Mesenchymal stem cell (in vitro differentiated cells and primary cell): ENCODE measurements at places on chromosomes 6 and 20.
A peak's percentile ranks its signal among the peaks of the same experiment; 100 is the strongest.

- no peaks in the 10 kb centered on the region for H3K27me3 ChIP-seq
- H3K4me1 ChIP-seq = no peaks in the 10 kb centered on the region
- H3K4me3 ChIP-seq = no peak overlapping the region
- H3K36me3 ChIP-seq = no peaks in the 10 kb centered on the region
Observed at GRCh38 chr6:129875610-129876520, 14.8 kb upstream of the TMEM244 start.

DNA sequence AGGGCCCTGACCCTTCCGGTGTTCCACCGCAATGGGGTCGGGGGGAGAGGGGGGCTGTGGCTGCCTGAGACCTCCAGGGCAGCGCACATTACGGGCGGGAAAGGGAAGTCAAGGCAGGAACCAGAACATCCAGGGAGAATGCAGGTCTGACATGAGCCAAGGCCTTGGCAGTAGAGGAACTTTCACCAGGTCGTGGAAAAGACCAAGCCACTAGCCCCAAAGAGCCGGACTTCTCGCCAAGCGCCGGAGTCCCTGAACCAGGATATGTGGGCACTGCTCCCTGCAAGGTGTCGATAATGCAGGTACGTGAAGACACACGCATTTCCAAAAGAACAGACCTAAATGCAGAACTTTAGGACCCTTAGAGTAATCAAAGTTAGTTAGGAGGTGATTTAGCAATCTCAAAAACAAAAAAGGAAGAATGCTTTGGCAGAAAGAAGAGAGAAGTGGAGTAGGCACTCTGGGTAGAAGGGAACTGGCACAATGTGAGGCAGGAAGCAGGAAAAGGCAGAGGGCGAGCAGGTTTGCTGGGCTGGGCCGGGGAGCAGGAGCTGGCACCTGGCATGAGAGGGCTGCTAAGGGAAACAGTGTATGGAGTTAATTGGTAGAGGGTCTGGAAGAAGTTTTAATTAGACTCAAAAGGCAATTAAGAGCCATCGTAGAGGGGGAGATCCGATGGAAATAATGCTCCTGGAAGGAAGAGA lies 14.3 kb downstream of the POU3F2 start:
- H3K4me1 ChIP-seq = peaks cover 12% of the 10 kb centered on the region
- H3K36me3 ChIP-seq = no peaks in the 10 kb centered on the region
- no peak for DNase-seq
- H3K27me3 ChIP-seq = peaks cover 29% of the 10 kb centered on the region

DNA sequence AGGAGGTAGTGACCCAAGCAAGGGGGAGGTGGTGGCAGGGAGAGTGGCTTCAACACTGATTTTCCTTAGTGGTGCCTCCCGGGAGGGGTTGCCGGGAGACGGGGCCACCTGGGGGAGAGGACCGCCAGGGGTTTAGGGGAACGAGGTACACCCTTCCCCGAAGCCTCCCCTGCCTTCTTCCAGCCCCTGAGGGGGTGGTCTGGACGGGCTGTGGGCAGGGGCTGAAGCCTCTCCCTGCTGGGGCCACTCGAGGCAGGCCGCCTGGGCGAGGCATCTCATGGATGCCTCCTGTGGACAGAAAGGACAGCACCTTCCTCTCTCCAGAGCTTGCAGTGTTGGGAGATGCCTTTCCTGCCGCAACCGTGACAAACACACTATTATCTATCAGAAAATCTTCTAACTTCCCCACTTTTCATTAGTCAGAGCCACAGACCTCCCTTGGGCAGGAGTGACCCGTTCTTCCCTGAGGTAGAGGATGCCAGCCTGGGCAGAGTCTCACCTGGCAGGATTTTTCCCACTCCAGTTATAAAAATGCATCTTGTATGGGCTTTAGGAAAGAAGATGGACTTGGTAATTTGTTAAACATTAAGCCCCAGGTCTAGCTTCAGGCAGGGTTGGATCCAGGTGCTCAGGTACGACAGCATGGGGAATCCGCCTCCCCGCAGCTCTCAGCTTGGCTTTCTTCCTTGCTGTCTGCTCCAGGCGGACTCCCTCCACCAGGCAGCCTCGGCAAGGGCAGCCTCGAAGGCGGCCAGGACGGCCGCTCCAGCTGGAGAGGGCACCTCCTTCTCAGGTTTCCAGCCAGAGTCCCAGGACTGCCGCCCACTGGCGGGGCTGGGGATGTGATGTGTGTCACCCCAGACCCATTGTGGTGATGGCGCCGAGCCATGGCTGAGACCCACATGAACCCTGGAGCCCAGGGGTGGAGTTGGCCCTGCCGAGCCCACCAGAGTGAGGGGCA lies 11.0 kb downstream of the HRH3 start:
- peaks cover 46% of the 10 kb centered on the region for H3K27me3 ChIP-seq
- DNase-seq = no peak
- peaks cover 14% of the 10 kb centered on the region for H3K36me3 ChIP-seq
- H3K4me1 ChIP-seq = peaks cover 4% of the 10 kb centered on the region
- H3K4me3 ChIP-seq = no peak overlapping the region

DNA sequence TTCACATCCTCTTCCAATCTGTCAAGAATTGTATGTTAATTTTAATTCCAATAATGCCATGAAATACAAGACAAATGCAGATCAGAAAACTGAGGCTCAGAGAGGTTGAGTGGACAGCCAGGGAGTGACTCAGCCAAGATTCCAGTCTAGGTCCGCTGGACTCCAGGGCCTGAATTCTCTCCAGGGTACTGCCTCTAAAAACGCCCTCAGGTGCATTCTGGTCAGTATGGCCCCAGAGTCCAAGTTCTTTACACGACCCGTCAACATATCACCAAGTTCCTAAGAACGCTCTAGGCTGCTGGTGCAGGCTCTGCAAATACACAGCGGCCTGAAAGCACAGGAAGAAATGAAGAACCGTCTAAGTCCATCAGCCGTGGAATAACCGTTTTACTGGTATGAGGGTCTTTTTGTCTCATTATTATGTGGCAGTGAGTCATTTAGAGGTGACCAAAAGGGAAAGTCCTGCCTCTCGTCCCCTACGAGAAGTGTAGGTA lies 709 bp upstream of the ASXL1 start:
- peaks cover 5% of the 10 kb centered on the region for H3K4me1 ChIP-seq
- H3K36me3 ChIP-seq = peaks cover 3% of the 10 kb centered on the region

DNA sequence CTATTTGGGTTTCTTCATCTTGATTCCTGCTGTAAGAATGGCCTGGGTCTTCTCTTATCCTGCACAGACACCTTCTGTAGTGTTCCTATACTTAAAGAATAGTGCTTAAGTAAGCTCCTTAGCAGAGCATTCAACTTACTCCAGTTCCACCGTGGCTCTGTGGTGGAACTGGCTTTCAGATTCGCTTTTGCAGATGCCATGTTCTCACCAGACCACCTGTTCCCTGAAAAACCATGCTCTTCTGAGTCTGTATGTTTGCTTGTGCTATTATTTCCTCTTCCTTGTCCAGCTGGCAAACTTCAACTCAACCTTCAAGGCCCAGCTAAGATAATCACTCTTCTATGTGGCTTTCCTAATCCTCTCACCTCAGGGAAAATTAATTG lies 4.9 kb downstream of the ELMO2 start:
- H3K36me3 ChIP-seq = no peaks in the 10 kb centered on the region
- H3K27me3 ChIP-seq = no peaks in the 10 kb centered on the region
- H3K27ac ChIP-seq = no peak overlapping the region
- DNase-seq = peak; percentile 57
- H3K4me1 ChIP-seq = peaks cover 12% of the 10 kb centered on the region

- DNase-seq = no peak
- H3K4me3 ChIP-seq = no peak overlapping the region
- peaks cover 13% of the 10 kb centered on the region for H3K4me1 ChIP-seq
- no peak overlapping the region for H3K27ac ChIP-seq
Observed at GRCh38 chr6:110353457-110354001, 4.6 kb downstream of the METTL24 start.

DNA sequence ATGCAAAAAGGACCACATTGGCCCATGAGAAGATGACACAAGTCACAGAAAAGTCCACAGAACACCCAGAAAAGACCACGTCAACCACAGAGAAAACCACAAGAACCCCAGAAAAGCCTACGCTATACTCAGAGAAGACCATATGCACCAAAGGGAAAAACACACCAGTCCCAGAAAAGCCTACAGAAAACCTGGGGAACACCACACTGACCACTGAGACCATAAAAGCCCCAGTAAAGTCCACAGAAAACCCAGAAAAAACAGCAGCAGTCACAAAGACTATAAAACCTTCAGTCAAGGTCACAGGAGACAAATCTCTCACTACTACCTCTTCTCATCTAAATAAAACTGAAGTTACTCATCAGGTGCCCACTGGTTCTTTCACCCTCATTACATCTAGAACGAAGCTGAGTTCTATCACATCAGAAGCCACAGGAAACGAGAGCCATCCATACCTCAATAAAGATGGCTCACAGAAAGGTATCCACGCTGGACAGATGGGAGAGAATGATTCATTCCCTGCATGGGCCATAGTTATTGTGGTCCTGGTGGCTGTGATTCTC lies 11.2 kb downstream of the MUCL3 start:
- H3K36me3 ChIP-seq = no peaks in the 10 kb centered on the region
- H3K27ac ChIP-seq = no peak overlapping the region
- H3K4me1 ChIP-seq = peaks cover 15% of the 10 kb centered on the region
- H3K4me3 ChIP-seq = no peak overlapping the region
- peaks cover 43% of the 10 kb centered on the region for H3K27me3 ChIP-seq

GRCh38 chr20:1489325-1489724 lies 1.9 kb downstream of the SIRPB2 start:
- no peaks in the 10 kb centered on the region for H3K4me1 ChIP-seq
- no peak overlapping the region for H3K4me3 ChIP-seq
- no peak overlapping the region for H3K27ac ChIP-seq
- DNase-seq = no peak
- H3K27me3 ChIP-seq = peaks cover 23% of the 10 kb centered on the region

GRCh38 chr20:10260316-10260715 lies 41.7 kb downstream of the SNAP25 start:
- H3K4me3 ChIP-seq = no peak overlapping the region
- H3K4me1 ChIP-seq = no peaks in the 10 kb centered on the region
- no peaks in the 10 kb centered on the region for H3K27me3 ChIP-seq
- no peaks in the 10 kb centered on the region for H3K36me3 ChIP-seq
- no peak for DNase-seq

- no peak for DNase-seq
- H3K36me3 ChIP-seq = no peaks in the 10 kb centered on the region
Observed at GRCh38 chr20:4835244-4836177, 113.8 kb downstream of the PRND start.

- H3K4me1 ChIP-seq = peaks cover 7% of the 10 kb centered on the region
- H3K27me3 ChIP-seq = no peaks in the 10 kb centered on the region
- peaks cover 5% of the 10 kb centered on the region for H3K36me3 ChIP-seq
Observed at GRCh38 chr6:56541741-56542360, 100.8 kb downstream of the DST start.

- H3K27me3 ChIP-seq = no peaks in the 10 kb centered on the region
- no peaks in the 10 kb centered on the region for H3K36me3 ChIP-seq
- no peak overlapping the region for H3K4me3 ChIP-seq
- no peak for DNase-seq
Observed at GRCh38 chr6:37238381-37238780, 19.2 kb upstream of the TBC1D22B start.

GRCh38 chr20:44309763-44310663 lies 989 bp downstream of the FITM2 start:
- H3K36me3 ChIP-seq = peaks cover 6% of the 10 kb centered on the region
- H3K27ac ChIP-seq = no peak overlapping the region
- H3K27me3 ChIP-seq = no peaks in the 10 kb centered on the region
- DNase-seq = peak; percentile 76

- no peak overlapping the region for H3K27ac ChIP-seq
- no peaks in the 10 kb centered on the region for H3K36me3 ChIP-seq
- H3K4me1 ChIP-seq = peaks cover 6% of the 10 kb centered on the region
- peak; percentile 31 for DNase-seq
- no peak overlapping the region for H3K4me3 ChIP-seq
Observed at GRCh38 chr6:11865680-11866300, 87.2 kb upstream of the ADTRP start.

DNA sequence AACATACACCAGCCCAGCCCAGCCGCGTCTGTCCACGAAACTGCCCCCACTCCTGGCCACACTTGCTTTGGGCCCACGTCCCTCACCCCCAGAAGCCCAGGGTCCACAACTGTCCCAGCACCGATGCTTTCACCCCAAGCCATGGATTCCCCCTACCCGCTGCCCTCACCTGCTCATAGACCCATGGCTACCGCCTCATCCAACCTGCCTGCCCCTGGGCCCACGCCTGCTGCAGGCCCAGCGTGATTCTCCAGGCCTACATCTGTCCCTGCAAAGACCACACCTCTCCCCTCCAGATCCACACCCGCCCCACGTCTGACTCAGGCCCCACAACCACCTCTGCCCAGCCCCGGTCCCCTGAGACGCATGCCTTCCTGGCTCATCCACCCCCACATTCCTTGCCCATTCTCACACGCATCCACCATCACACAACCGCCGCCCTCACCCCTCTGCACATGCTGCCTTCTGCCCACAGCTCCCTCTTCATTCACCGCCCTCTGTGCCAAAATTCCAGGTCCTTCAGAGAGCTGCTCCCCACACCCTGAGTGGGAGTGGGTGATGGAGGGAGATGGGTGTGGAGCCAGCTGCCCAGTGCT lies 86.7 kb downstream of the GRM4 start:
- H3K4me1 ChIP-seq = peaks cover 3% of the 10 kb centered on the region
- H3K27ac ChIP-seq = no peak overlapping the region
- H3K27me3 ChIP-seq = peaks cover 65% of the 10 kb centered on the region
- DNase-seq = no peak
- peaks cover 3% of the 10 kb centered on the region for H3K36me3 ChIP-seq

DNA sequence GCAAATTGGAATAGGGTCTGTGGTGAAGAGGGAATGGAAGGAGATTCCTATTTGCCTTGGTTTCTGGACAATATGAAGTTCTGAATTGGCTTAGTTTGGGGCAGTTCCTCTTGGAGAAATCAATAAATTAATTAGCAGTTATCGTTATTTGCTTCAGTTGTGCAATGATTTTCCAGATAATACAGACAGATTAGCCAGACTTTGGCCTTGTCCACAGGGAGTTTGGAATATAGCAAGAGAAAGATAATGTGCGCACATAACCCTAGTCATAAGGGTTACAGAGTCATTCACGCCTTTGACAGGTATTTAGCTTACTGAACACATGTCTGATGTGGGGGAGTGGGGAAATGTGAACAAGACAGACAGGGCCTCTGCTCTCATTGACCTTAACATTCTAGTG lies 1.3 kb downstream of the ATRN start:
- no peaks in the 10 kb centered on the region for H3K36me3 ChIP-seq
- peaks cover 7% of the 10 kb centered on the region for H3K4me1 ChIP-seq
- no peak overlapping the region for H3K27ac ChIP-seq
- DNase-seq = no peak
- peak overlapping the region; percentile 97 for H3K4me3 ChIP-seq

GRCh38 chr6:3538536-3538935 lies 81.7 kb upstream of the SLC22A23 start:
- H3K36me3 ChIP-seq = no peaks in the 10 kb centered on the region
- DNase-seq = no peak
- H3K27me3 ChIP-seq = peaks cover 8% of the 10 kb centered on the region
- H3K27ac ChIP-seq = no peak overlapping the region

- no peak overlapping the region for H3K4me3 ChIP-seq
- no peak for DNase-seq
Observed at GRCh38 chr6:11947063-11947462, 65.0 kb upstream of the HIVEP1 start.
